ENCODE measurements at places on chromosomes 13 and 19. TPM values are rescaled to one million over a fixed set of nuclear protein-coding genes. Genes with fewer than 3 reads are reported as not detected.

DNA sequence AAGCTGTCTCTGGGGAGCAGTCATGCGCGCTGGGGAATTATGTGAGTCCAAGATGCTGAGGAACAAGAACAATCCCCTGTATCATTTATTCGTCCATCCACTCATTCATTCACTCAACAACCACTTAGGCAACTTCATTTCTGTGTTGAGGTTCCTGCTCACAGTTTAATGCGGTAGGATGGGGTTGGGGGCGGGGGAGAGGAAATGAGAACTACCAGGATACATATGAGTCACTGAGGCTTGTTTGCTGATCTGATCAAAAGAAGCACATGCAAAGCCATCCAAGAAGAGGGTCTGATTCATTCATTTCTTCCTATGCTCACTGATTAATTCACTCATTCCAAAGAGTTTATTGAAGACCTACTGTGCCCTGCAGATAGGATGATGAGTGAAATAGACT is 20.9 kb downstream of the ZNF536 start:
- no peak for DNase-seq

DNA sequence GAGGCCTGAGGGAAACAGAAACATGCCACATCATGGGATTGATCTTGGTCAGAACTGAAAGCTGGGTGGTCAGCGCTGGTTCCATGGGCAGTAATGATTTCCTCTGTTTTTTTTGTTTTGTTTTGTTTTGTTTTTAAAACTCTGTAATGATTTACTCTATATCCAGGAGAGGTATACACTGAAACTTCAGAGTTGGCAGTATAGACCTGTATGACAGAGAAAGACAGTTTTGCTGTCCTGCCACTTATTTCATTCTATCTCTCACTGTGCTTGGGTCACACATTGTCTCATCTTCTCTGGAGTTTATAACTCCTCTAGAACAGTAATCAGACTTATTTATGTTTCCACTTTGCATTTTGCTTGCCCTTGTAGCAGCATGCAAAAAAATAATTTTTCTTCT is 105.1 kb upstream of the SLITRK1 start:
- no peak for DNase-seq

DNA sequence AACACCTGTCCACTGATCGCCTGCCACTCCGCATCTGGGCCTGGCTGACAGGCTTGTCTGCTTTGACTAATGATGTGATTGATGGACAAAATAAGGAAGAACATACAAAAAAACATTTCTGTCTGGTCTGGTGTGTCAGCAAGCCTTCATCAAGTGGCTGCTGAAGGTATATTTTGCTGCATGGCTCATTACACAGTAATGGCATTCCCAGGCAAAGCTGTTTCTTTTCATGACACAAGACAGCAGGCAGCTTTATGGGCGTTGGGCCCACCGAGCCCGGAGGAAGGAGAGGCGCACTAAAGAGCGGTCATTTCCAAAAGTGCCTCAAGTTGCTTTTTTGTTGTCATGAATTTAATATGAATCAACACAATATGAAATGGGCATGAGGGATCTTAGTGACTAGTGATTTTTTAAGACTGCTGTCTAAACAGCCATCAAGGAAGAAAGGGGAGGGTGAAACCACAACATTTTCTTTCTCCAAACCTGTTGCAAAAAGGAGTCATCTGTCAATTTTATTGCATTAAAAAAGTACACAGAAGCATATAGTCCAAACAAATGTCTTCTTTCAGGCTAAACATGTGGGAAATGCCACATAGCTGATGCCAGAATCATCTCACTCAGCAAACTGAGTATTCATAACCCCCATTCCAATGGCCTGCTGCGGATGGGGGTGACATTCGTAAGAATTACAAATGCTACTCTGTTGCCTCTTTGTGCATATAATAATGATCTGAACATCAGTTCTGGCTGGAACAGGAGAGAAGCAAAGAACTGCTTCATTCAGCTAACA is 476.6 kb downstream of the ZNF536 start:
- DNase-seq = no peak

The NLRP11 gene
- not detected for total RNA-seq

The ZNF160 gene
- total RNA-seq = 16.8 TPM

DNA sequence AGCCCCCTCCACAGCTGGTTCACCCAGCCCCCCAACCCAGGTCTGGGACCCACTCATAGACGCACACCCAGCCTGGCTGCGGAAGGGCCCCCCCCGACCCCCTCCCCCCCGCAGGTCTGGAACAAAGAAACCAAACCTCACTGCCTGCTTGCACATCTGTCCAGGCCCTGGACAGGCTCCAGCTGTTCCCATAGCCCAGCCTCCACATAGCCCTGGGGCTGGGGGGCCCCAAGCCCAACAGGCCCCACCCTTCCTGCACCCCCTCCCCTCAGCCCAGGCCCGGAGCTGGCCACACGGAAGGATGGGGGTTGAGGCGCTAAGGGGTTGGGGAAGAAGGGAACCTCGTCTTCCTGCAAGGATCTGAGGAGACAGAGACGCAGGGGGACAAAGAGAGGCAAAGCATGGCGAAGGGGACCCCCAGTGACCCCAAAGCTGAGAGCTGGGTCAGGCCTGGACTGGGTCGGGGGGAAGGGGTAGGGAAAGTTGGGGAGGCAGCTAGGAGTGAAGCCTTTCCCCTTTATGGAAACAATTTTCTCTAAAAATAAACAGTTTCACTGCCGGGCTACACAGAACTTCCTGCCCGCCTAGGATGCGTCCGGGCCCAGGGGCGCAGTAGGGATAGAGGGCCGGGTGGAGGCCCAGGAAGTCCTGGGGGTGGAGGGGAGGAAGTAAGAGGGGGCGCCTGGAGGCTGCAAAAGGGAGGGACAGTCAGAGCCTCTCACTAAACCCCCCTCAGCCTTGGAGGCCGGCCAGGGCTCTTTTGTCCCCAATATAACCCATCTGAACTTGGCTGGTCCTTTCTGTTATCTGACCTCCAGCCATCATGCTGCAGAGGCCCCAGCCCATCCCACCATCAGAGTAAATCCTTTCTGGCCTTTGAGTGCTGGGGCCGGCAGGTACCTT is 2.4 kb downstream of the KANK2 start:
- peak; percentile 51 for DNase-seq

DNA sequence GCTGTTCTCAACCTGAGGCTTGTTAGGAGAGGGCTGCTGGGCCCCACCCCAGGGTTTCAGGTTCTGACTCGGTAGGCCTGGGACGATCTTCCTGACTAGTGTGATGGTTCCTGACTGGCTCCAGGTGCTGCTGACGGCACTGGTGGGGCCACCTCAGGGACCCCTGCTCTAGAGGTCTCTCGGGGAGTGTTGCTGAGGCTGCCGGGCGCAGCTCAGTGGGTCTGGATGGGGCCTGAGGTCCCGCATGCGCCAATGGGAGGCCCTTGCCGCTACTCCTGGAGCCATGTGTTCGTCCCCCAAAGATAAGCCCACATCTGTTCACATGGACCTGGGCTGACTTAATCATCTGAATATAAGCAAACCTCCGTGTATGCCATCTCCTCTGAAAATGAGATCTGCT is 133.0 kb downstream of the ATP11A start:
- DNase-seq = no peak

DNA sequence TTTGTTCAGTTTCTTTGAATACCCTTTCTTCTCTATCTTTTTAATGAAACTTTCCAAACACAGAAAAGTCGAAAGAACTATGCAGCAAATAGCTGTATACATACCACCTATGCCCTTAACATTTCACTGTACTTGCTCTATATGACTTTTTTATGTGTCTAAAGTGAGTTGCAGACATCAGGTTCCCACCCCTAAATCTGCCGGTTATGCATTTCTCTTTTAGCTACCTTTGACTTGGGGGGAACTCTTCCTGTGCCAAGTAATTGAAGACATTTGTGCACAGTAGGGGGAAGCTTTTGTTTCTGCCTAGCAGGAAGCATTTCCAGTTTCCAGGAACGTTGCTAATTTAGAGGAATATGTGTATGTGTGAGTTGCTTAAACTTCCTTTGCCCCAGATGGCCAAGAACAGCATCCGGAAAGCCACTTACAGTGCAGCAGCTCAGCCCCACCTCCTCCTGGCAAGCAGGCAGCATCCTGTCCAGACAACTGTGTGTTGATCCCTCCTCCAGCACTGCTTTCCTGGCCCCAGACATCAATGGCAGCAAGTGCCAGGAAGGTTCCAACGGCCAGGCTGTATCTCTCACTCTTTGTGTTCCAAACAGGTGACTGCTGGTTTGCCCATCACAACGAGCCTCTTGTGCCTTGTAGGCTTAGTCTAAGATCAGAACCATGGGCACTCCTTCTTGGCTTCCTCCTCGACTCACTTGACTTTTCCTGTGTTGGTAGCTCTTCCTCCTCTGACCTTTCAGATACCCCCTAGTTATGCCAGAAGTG is 14.7 kb upstream of the GRAMD1A start:
- DNase-seq = peak; percentile 65

The PODNL1 gene
- total RNA-seq = 1.9 TPM

DNA sequence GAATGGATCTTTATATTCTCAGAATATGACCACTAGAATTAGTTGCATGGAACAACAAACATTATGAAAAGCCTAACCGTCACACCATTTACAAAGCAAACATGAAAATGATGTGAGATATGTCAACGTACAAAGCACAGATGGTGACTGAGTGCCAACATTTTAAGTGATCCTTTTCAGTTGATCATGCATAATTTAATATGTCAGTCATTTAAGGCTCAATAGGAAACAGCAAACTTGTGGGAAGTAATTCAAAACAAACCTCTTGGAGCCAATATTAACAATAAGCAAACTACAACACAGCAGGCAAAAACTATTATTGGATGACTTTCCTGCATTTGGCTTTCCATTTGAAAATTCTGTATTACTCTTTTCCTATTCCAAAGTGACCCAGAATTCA is 277.6 kb downstream of the SLITRK6 start:
- DNase-seq = no peak

GRCh38 chr19:29139227-29139626 is 73.7 kb downstream of the UQCRFS1 start:
- DNase-seq = no peak

The TTYH1 gene
- total RNA-seq = 1.9 TPM

DNA sequence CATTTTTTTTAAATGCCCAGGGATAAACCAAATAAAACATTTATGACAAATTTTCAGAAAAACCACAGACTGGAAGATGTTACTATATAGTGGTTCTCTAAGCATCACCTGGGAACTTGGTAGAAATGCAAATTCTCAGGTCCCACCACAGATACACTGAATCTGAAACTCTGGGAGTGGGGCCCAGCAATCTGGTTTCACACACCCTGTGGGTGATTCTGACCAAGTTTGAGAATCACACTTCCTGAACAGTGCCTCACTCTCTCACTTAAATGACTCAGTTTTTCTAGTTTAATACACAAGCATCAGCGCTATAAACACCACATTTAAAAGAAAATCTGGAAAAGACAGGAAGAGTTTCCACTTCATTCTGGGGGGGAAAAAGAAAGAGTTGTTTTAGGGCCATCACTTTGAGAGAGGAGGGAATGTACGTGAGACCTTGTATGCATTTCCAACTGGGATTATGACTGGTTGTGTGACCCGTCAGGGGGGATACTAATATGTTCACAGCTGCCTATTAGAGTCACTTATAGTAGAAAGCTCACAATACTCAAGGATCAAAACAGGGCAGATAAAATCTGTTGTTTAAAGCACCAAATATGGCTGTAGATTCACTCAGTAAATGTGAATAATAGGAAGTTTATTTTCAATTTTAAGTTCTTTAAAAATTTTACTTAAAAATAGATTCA is 567.7 kb downstream of the GPC6 start:
- DNase-seq = no peak

- DNase-seq = no peak
Observed at GRCh38 chr13:48661107-48661506, 7.4 kb downstream of the CYSLTR2 start.

The ZNF573 gene
- total RNA-seq = 9.8 TPM

DNA sequence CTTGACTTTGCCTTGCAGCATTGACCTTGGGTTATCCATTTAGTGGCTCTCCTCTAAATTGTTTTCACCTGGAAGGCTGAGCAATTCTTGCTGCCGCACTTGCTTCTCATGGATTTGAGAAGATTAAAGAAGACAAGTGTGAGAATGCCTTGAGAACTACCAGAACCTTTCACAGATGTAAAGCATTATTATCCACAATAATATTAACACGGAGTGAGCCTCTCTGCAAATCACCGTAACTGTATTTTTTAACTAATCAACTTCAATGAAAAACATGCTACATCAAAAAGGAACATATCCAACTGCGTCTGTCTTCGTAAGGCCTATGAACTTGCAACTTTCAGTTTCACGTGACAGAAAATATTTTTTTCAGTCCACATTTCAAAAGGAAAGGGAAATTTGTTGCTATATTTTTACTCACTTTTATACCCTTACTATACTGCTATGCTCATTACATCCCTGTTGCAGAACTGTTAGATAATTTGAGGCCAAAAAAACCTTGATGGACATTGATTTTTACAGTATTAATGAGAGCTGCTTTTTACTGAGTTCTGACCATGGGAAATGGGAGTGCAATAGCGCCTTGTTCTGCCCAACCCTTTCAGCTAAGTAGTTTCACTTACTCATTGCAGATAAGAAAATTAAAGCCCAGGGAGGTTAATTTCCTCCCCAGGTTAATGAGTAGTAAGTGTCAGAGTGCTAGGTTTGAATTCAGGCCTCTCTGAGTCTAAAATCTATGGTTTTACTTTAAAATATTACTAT is 93.8 kb upstream of the RAP2A start:
- no peak for DNase-seq
